A549 treated with CORT108297 at 1 μM for 4 hours (cell line): ENCODE measurements at places on chromosomes 2 and 18. TPM values are rescaled to one million over a fixed set of nuclear protein-coding genes. Genes with fewer than 3 reads are reported as not detected.

Gene MPHOSPH10
- 36.9 to 51.5 TPM (median 38.8 TPM) in 5 replicates for total RNA-seq

Gene SLC40A1
- total RNA-seq = 2.7 to 3.4 TPM (median 2.9 TPM) in 5 replicates

Gene MEIS1
- total RNA-seq = 1.5 to 1.9 TPM (median 1.8 TPM) in 5 replicates

Gene TCF7L1
- total RNA-seq = 6.7 to 9.5 TPM (median 9.2 TPM) in 5 replicates

Gene ACADL
- 0.03 to 0.08 TPM (median 0.07 TPM) in 3 of 5 replicates, not detected in the others for total RNA-seq

Gene PSD4
- 8.3 to 12.9 TPM (median 10.1 TPM) in 5 replicates for total RNA-seq

Gene HJURP
- 73.9 to 78.1 TPM (median 76.4 TPM) in 5 replicates for total RNA-seq

Gene KIAA2012
- total RNA-seq = not detected in 5 replicates

Gene SPHKAP
- total RNA-seq = 0.02 TPM in 1 of 5 replicates, not detected in the others

Gene SERPINB3
- 0.06 to 0.17 TPM (median 0.08 TPM) in 5 replicates for total RNA-seq

Gene VIL1
- 0.17 to 0.37 TPM (median 0.25 TPM) in 5 replicates for total RNA-seq

Gene CFAP53
- 0.30 to 0.41 TPM (median 0.37 TPM) in 5 replicates for total RNA-seq

Gene C2orf78
- total RNA-seq = not detected in 5 replicates

Gene LCT
- total RNA-seq = 0.03 to 0.06 TPM (median 0.03 TPM) in 4 of 5 replicates, not detected in the other

Gene GALR1
- total RNA-seq = not detected in 5 replicates

Gene REL
- 1.7 to 3.6 TPM (median 2.6 TPM) in 5 replicates for total RNA-seq

Gene RSAD2
- total RNA-seq = 0.17 to 0.89 TPM (median 0.25 TPM) in 5 replicates

Gene FAM228A
- total RNA-seq = not detected in 5 replicates

Gene COL6A3
- total RNA-seq = 0.07 to 0.20 TPM (median 0.09 TPM) in 5 replicates

Gene MRPL44
- 45.5 to 53.4 TPM (median 47.2 TPM) in 5 replicates for total RNA-seq

Gene AKAIN1
- not detected in 5 replicates for total RNA-seq

Gene TCF23
- not detected in 5 replicates for total RNA-seq

Gene AP1S3
- 24.9 to 53.7 TPM (median 34.1 TPM) in 5 replicates for total RNA-seq

Gene C2orf80
- total RNA-seq = not detected in 5 replicates

Gene SGO2
- total RNA-seq = 11.9 to 16.2 TPM (median 13.7 TPM) in 5 replicates

Gene DSC3
- 1.2 to 2.2 TPM (median 1.7 TPM) in 5 replicates for total RNA-seq

Gene TCF4
- 1.2 to 2.5 TPM (median 2.1 TPM) in 5 replicates for total RNA-seq

Gene FEV
- not detected in 5 replicates for total RNA-seq
